ENCODE measurements at places on chromosomes 6 and 20.

DNA sequence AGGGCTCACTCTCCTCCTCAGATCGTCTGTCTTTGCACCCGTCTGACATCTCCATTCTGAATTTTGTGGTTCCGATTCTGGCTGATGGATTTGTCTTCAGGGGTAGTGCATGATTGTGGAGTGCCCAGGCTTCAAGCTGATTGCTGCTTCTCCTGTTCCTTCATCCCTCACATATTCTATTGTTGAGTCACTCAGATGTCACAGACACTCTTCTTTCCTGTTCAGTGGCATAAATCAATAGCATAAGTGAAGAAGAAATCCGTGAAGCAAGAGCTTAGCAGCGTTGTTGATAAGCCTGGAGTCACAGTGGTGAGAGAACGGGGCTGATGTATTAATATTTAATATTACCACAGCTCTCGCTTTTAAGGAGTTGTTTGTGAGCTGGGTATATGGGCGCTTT is 152.5 kb downstream of the MTHFD1L start:
- no peak for DNase-seq

DNA sequence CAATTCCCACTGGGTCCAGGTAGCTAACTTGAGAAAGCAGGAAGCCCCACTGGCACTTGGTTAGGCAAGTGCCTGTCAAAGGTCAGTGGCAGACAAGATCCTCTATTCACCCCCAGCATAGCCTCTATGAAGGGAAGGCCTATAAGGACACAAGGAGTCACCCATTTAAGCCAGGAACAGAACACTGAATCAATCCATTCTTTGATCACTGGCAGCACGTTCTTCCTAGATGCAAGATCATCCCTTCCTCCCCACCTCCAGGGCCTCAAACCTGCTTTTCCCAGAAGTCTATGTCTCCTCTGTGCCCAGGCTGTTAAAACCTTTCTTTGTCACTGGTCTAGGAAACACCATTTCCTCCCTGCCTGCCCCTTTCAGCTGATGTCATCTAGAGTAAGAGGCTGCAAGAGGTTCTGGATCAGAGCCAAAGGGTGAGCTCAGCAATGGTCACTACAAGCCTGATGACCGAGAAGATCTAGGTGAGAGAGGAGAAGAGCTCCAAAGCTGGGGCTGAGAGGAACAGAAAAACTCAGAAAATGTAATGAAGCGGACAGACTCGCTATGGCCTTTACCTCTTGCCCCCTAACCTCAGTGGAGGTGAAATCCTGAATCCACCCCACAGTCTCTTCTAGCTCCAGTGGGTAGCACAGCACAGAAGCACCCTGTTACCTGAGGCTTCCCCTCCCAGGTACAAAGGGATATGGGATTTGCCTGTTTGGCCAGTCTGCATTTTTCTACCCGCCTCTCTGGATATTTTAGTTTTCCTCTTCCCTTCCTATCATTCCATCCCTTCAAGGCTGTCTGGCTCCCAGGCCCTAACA is 1.8 kb downstream of the GTPBP2 start:
- peak; percentile 78 for DNase-seq

GRCh38 chr6:156449128-156449527 is 328.1 kb upstream of the ARID1B start:
- no peak for DNase-seq

GRCh38 chr6:13702809-13703302 is 8.8 kb downstream of the RANBP9 start:
- peak; percentile 77 for DNase-seq

DNA sequence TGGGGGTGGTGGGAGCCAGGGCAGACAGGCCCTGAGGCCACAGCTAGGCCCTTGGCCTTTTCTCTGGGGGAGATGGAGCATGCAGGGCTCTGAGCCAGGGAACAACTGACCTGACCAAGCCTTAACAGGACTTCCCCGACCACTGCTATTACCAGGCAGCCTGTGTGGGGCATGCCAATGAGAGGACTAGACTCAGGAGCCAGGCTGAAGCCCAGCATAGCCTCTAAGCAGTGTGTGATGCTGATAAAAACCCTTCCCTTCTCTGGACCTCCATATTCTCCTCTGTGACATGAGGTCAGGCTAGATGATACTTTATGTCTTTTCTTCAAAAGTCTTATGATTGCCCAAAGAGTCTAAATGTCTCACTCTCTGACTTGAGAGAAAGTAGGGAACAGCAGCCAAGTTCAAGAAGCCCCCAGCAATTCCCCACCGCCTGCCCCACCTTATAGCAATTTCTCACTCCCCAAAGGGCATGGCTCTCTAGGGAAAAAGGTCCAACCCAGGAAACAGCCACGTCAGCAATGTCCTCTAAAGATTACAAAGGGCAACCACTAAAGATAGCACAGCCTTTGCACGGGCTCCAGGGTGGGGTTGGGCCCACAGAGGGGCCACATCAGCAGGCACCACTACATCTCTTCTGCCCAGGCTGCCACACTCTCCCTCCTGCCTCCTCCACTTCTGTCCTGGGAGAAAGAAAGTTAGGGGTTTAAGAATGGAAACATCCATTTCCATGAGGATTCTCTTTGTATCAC is 71.3 kb downstream of the TRERF1 start:
- peak; percentile 84 for DNase-seq

GRCh38 chr6:169190970-169191369 is 62.7 kb downstream of the THBS2 start:
- DNase-seq = no peak

GRCh38 chr6:72967329-72967728 is 258.0 kb downstream of the KHDC1L start:
- DNase-seq = no peak

DNA sequence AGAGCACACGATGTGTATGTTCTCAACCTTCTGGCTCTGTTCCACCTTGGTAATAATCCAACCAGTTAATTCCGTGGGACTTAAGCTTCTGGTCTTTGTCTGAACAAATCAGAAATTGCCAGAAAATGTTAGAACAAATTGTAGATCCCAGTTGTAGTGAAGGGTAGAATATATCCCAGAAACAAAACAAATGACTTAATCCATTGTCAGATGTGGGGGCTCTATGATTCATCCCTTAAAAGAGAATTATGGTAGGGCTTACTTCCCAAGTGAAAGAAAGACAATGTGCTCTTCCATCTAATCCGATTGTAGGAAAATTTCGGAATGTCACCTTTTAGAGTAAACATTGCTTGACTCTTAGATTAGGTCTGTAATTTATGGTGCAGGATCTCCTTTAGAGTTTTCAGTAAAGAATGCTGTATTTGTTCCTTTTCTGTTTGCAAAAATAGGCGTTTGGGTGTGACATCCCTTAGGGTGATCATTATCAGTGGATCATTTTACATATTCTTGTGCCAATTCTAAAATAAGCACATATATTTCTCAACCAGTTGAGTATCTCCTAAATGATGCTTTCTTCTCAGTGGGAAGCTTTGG is 234.5 kb upstream of the ZNF217 start:
- no peak for DNase-seq

GRCh38 chr20:34049897-34050695 is 56.4 kb downstream of the RALY start:
- no peak for DNase-seq

DNA sequence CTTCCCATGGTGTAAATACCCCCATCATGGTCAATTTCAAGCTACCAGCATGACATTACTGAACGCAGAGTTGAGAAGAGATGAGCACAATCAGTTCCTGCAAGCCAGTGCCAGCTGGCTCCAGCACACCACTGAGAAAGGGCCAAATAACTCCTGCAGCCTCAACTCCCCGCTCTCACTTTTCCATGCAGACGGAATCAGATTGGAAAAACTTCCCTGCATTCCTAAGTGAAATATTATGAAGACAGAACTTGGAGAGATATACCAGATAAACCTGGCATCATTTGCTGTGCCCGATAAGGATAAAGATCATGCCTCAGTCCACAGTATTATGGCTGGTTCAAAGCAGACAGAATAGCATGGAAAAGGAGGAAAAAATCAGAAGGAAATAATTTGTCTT is 56.7 kb downstream of the FILIP1 start:
- DNase-seq = no peak

GRCh38 chr20:39778847-39779604 is 816.9 kb downstream of the DHX35 start:
- DNase-seq = no peak

- DNase-seq = no peak
Measured at GRCh38 chr6:12064131-12064530, 52.0 kb downstream of the HIVEP1 start.

- DNase-seq = peak; percentile 70
Measured at GRCh38 chr6:88983532-88983931, 20.1 kb upstream of the RNGTT start.

DNA sequence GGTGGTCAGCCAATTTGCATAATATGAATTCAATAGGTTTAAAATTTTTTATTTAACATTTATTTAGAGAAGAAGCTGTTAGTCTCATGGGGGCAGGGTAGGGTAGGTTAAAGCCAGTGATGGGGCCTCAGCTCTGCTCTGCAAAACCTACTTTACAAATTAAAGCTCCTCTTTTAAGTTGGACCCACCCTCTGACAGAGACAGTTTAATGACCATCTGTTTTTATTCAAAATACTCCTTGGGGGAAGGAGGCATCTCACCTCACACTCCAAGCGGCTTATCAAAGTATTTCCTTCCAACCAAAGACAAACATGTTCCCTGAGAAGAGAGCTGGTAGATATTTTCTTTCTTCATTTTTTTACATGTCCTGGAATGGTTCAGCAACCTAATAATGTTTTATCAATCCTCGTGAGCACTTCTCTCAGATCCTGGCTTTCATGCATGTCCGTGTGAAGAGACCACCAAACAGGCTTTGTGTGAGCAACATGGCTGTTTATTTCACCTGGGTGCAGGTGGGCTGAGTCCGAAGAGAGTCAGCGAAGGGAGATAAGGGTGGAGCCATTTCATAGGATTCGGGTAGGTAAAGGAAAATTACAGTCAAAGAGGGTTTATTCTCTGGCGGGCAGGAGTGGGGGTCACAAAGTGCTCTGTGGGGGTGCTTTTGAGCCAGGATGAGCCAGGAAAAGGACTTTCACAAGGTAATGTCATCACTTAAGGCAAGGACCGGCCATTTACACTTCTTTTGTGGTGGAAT is 184.7 kb downstream of the GJA1 start:
- DNase-seq = no peak

DNA sequence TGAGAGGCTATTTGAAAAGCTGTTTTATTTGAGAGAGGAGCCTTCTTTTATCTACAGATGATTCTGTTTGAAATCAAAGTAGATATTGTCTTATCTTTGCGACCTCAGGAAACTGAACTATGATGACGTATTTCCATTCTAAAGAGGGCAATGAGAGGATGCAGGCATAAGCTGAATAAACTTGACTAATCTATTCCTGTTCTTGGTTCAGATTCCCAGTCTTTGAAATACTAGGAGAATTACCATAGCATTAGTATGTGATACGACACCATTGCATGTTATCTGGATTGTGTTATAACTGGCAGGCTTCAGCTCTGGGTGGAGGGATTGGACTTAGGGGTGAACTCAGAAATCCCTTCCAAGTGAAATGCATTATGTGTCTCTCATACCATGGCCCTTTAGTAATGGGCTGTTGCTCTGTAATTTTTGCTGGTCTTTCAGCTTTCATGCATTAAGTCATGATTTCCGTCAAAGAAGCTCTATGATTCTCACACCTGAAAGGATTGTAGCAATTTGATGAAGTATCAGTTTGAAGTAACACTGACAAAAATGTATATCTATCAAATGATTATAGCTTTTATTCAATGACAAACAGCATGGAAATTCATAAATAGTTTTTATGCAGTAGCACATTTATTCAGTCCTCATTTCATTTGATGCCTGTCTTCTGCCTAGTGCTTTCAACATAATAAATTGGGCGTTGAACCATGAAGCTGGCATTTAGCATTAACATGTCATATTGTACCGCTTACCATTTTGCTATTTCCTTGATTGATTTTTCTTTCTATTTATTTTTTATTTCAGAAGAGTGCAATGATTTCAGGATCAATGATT is 138.4 kb upstream of the SPACA1 start:
- DNase-seq = no peak

DNA sequence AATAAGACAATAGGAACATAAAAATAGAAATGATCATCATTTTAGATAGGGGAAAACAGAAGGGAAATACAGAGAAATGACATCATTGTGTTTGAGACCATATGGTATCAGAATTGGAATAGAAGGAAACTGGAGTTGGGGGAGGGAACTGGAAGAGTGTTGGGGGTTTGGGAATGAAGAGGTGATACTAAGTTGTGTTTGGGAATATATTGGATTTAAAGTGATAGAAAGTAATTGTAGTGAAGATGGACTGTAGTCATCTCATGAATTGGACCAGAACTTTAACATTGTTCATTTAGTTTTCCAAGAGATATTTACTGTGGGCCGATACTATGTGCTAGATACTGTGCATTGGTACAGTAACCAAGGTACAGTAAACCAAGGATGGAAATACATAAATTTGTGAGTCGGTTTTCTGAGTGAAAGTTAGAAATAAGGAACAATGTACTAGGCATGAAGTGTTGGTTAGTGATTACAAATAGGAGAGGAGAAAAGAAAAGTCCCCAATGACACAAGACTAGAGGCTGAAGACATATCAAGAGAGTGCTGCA is 32.3 kb downstream of the KCNQ5 start:
- no peak for DNase-seq

GRCh38 chr20:61635721-61636455 is 383.8 kb downstream of the CDH4 start:
- no peak for DNase-seq

DNA sequence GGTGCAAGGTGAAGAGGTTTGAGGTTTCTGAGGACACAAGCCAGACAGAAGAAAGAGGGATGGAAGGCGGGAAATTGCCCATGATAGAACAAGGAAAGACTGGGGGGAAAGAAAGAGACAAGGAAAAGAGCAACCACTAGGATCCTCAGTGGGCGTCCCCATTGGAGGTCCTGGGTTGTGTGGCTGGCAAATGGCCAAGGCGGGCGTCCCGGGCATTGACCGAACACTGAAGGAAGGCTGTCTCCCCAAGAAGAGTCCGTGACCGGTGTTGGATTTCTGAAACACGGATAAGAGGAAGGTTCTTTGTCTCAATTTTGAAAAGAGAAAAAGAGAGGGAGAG is 746.6 kb upstream of the ADGRB3 start:
- no peak for DNase-seq

- DNase-seq = no peak
Measured at GRCh38 chr6:149169761-149170511, 147.6 kb upstream of the TAB2 start.

DNA sequence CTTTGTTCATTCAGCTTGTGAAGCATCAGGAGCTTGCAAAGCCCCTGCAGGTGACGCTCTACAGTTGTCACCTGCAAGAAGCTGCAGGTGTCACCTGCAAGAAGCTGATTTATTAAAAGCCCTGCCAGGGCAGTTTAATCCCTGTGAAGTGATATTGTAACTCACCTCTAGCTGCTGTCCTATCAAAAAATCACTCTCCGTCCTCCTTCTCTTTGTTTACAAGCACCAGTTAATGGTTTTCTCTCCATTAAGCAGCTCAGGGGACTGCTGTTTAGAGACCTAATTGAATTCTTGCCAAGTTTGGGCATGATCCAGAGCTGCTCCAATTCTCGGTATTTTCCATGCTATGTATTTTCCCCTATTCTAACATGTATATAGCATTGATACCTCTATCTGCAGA is 345.9 kb downstream of the ARHGAP18 start:
- no peak for DNase-seq

GRCh38 chr20:840858-841567 is 7.5 kb downstream of the FAM110A start:
- no peak for DNase-seq

GRCh38 chr6:47740714-47741113 is 41.1 kb upstream of the OPN5 start:
- no peak for DNase-seq

- DNase-seq = no peak
Measured at GRCh38 chr6:38244869-38245268, 394.9 kb downstream of the BTBD9 start.

- DNase-seq = no peak
Measured at GRCh38 chr6:79564636-79565035, 27.4 kb upstream of the LCA5 start.

- peak; percentile 53 for DNase-seq
Measured at GRCh38 chr6:134539865-134540323, 222.0 kb upstream of the SGK1 start.
